NCI-H1930 (cell line): ENCODE measurements at places on chromosomes 7 and 10.

- no peak for DNase-seq
Observed at GRCh38 chr7:36349626-36350025, 40.0 kb upstream of the ANLN start.

- no peak for DNase-seq
Observed at GRCh38 chr7:24896031-24896501, 83.9 kb downstream of the OSBPL3 start.

DNA sequence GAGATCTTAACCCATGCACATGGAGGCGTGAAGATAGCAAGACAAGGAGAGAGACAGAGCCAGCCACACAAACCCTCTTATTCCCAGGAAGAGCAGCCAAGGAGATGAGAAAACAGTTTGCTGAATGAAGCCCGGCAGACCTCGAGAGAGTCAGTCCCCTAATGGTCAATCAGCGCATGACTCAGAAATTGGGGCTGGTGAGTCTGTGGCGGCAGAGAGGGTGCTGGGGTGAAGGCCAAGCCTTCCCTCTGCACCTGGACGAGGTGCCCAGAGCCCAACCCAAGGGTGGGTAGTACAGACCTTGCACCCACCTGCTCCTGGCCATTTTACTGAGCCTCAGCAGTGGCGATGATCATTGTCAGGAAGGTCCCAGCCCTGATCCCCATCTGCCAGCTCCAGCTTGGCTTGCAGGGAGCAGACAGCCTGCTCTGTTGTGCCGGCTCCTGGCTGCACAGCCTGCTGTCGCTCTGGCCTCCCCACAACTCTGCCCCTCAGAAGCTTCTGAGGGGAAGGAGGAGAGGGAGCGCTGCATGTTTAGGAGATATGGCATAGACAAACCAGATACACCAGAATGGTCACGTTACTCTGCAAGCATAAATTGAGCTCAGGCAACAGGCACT is 256.6 kb downstream of the RPS24 start:
- DNase-seq, result no peak

DNA sequence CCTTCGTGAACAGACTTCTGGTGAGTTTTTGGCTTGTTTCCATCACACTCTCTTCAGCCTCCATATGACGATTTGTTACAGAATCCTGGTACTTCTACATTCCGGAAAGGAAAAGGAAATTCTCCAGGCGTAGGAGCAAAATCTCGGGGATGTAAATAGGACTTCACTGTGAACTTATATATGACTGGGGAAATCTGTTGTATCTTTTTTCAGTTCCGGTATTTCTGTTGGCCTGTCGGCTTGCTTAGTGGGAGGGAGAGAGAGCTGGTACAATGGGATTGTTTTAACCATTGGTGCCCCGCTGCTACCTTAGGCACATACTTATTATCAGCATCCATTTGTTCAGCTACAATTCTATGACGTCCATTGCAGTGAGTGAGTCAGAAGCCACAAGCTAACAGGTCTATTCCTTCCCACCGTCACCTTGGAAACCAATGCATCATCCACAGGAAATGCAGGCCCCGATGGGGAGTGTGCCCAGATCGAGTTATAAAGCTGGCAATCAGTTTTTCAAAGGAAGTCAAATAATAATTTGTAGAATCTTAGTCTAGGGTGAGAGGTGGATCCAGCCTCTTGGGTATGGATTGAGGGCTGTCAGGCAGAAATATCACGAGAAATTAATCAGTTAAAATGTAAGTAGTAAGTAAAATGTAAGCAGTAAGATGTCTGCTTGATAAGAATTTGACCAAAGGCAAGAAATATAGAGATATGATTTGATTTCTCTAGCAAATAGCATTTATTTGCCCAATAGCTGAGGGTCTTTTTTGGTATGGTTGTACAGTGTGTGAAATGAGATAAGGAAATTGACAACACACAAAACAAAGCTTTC is 92.0 kb upstream of the MKLN1 start:
- DNase-seq, result no peak

DNA sequence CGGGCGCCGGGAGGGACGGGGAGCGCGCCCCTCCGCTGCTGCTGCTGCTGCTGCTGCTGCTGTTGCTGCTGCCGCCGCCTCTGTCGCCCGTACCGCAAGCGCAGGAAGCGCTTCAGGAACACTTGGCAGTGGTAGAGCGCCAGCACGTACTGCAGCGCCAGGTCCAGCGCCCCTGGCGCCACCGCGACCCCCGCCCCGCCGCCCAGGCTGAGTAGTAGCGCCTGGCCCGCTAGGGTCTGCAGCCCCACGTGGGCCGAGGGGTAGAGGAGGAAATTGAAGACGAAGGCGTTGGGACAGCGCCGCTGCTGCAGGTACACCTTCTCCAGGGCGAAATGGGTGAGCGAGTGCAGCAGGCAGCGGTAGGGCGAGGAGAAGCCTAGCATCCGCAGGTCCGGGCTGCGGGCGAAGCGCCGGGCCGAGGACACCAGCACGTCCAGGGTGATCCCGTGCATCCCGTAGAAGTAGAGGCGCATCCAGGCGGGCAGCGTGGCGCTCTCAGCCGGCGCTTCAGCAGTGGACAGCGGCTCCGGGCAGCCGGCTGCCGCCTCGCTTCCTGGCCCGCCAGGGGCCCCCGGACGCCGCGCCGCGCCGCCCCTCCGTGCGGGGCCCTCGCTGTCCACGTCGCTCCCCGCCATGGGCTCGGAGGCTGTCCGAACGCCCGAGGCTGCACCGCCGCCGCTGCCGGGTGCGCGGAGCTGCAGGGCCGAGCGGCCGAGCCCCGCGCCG is at the start of gene TMEM229A:
TMEM229A (minus strand) TSS at position 699 of the 726 bp plus-strand sequence; CDS start at position 635, 64 bp downstream.
- peak; percentile 60 for DNase-seq

DNA sequence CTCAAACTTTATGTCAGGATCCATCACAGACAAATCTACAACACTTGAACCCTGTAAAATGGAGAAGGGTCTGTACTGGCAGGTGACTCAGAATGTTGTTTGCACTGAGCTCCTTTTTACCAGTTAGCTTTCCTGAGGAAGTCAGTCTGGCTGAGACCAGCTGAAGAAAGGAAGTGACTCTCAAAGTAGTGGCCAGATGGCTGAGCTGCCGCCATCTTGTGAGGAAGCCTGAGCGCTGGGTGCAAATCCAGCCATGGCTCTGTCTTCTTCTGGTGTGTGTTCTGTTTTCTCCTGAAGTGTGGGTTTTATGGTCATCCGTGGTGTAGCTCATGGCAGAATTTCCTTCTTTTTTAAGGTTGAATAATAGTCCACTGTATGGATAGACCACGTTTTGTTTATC is 25.5 kb upstream of the ECHDC3 start:
- DNase-seq, result no peak

- no peak for DNase-seq
Observed at GRCh38 chr7:64744680-64745079, 49.5 kb upstream of the ZNF138 start.

GRCh38 chr7:15131661-15132060 is 229.1 kb upstream of the DGKB start:
- no peak for DNase-seq

- DNase-seq, result no peak
Observed at GRCh38 chr10:116676633-116677032, 55.9 kb downstream of the PNLIPRP2 start.

GRCh38 chr7:44145479-44145968 is 4.4 kb upstream of the MYL7 start:
- DNase-seq, result peak; percentile 48

GRCh38 chr7:2834748-2835441 is 9.2 kb downstream of the GNA12 start:
- no peak for DNase-seq

DNA sequence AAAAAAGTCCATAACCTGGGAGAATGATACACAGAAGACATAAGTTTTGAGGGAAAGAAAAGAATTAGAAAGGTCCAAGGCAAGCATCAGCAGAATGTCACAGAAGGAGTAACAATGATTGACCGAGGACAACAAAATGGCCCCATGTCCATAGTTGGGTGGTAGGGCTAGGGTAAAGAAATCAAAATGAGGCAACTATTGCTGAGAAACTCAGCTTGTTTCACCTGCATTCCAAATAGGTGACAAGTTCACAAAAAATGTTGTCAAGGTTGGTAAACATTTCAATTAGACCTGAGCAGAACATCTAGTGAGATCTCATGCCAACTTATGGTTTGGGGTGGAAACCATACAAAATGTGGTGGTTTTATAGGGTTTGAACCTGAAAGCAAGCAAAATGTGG is 22.8 kb upstream of the DLX6 start:
- DNase-seq, result no peak

DNA sequence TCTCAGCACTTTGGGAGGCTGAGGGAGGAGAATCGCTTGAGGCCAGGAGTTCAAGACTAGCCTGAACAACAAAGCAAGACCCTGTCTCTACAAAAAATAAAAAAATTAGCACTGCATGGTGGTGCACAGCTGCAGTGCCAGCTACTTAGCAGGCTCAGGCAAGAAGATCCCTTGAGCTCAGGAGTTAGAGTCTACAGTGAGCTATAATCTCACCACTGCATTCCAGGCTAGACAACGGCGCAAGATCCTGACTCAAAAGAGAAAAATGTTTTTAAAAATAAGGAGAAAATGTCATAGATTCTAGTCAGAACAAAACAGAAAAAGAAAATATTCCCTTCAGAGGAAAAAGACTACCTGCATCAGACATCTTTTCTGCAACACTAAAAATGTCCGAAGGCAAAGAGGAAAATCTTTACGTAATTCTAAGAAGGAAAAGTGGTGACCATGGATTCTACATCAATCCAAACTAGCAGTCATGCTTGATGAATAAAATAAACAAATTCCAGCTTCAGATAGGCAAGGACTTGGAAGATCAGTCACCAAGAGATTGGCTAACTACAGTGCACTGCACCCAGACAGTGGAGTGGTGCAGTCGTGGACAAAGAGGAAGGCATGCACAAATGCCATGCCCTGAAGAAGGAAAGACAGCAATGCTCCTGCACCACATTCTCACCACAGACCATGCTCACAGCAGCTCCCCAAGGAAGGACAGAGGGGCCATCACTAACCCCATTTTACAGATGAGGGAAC is 54.3 kb downstream of the ERCC6 start:
- no peak for DNase-seq

- no peak for DNase-seq
Observed at GRCh38 chr7:90384433-90384832, 18.8 kb upstream of the CLDN12 start.

GRCh38 chr7:90760892-90761291 is 164.8 kb downstream of the CDK14 start:
- no peak for DNase-seq

DNA sequence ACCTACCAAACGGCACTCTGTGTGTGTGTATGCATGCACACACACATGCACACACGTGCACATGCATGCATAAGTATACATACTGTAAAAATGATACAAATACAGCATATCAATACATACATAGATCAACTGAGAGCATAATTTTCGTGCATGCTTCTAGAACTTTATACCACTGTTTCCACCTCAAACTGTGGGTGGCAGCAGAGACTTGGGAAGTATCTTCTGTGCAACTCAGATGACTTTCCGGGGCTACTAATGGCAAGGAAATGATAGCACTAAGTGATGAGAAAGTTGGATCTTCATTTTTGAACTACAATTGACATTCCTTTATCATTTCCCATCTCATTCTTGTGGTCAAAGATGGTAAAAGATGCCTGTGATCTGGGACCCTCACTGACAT is 570.7 kb downstream of the REEP3 start:
- DNase-seq, result no peak

DNA sequence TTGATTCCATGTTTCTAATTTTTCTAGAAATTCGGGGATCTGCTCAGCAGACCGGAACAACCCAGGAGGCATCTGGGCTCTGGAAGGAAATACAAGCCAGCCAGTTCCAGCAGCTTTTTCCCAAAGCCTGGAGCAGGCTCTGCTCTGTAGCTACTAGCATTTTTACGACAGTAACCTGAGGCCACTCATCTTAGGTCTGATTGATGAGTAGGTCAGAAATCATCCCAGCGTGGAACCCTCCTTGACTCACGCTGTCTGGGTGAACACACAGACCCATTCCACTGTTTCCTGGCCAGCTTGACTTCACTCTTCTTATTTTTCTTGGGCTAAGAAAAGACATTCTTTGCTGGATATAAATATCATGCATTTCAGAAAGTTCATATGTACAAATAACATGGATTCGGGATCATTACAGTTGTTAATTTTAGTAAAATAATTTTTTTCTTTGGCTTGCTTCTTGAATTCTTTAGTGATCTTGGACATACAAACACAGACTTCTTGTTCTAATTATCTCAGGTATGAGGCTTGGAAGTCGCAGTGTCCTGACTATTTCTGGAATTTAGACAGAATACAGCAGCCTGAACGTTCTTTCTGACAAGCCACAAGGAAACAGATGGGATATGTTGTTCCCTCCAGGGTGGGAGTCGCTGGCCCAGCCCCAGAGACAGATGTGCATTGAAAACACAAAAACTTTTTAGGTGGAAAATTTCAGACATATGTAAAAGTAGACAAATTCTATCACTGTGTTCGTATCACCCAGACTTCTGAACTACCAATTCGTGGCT is 54.6 kb upstream of the PITRM1 start:
- DNase-seq, result no peak

DNA sequence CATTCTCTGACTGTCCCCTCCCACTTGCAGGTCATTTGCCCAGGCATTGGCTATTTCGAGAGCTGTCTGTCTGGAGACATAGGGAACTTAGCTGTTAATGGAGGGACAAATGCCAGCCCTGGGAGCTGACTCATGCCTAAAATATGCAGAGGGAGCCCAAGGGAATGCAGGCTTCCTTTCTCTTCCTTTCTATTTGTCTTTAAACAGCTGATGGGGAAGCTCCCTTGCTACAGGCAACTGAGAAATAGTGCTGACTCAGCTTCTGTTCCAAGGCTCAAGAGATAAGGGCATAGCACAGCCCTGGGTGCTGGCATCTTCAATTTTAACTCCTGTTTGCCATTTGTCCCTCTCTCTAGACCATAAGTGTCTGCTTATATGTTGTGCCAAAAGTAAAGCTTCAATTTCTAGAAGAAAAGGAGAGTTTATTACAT is 82.7 kb upstream of the C1GALT1 start:
- peak; percentile 47 for DNase-seq

DNA sequence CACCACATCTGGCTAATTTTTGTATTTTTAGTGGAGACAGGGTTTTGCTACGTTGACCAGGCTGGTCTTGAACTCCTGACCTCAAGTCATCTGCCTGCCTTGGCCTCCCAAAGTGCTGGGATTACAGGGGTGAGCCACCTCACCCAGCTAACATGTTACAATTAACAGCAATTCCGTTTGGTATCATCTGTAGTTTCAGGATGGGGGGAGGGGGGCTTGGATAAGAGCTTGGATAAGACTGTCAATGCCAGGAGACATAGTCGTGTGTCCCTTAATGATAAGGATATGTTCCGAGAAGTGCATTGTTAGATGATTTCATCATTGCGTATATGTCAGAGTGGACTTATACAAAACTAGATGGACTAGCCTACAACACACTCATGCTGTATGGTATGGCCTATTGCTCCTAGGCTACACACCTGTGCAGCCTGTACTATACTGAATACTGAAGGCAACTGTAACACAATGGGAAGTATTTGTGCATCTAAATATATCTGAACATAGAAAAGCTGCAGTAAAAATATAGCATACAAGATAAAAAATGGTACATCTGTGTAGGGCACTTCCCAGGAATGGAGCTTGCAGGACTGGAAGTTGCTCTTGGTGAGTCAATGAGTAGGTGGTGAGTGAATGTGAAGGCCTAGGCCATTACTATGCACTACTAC is 103.9 kb upstream of the TNS3 start:
- no peak for DNase-seq
